HT1080 (cell line): ENCODE measurements at places on chromosomes 1 and 21. TPM values are rescaled to one million over a fixed set of nuclear protein-coding genes. Genes with fewer than 3 reads are reported as not detected.
A peak's percentile ranks its signal among the peaks of the same experiment; 100 is the strongest.

DNA sequence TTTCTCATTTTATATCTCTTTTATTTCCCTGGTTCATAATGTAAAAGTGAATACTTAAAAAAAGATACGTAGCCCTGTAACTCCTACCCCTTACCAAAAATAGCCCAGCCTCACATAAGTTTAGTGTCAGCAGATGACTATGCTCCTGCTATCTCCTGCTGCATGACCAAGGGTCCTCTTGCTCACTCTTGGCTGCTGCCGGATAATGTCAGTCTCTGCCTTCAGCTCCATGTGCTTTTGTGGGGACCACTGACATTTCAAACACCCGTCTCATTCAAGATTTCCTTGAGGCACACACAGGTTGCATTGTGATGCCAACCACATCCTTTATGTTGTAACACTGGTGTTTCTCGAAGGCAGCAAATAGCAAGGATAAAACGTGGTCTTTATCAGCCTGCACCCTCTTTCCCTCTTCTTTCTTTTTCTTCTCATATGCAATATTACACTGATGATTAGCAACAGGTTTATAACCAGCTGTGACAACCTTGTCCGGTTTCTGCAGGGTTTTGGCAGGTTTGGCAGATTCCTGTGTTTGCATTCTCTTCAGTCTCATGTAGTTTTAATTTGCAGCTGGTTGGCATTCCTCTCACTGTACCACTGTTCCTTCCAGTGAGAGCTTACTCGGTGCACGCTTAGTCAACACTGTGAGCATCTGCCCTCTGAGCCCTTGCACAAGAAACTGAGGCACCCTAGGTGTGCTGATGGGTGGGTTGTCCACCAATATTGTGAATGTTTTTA lies 62.2 kb downstream of the ZNF684 start:
- peak; percentile 41 for DNase-seq

GRCh38 chr1:67893126-67893495 lies 59.8 kb upstream of the GNG12 start:
- no peak for DNase-seq

- peak; percentile 54 for DNase-seq
Observed at GRCh38 chr1:94017155-94017829, 103.7 kb downstream of the ABCA4 start.

DNA sequence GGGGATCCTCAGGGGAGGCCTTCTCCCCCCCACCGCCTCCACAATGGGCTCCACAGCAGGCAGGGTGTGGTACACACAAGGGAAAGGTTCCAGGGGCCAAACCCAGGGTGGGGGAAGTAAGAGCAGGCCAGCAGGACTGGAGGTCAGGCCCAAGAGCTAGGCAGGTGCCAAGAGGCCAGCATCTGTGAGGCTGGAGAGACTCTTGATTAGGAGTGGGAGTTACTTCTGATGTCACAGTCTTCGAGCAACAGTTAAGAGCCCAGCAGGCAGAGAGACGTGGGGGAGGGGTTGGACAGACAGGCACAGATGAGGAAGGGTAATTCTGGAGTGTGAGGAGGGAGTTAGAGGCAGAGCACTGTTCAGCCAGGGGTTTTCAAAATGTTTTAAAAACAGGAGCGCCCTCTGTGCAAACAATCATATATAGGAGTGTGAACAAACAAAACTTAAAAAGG lies 55.8 kb downstream of the SLC9A1 start:
- no peak for DNase-seq

- no peak for DNase-seq
Observed at GRCh38 chr1:5913876-5914275, 78.3 kb downstream of the NPHP4 start.

DNA sequence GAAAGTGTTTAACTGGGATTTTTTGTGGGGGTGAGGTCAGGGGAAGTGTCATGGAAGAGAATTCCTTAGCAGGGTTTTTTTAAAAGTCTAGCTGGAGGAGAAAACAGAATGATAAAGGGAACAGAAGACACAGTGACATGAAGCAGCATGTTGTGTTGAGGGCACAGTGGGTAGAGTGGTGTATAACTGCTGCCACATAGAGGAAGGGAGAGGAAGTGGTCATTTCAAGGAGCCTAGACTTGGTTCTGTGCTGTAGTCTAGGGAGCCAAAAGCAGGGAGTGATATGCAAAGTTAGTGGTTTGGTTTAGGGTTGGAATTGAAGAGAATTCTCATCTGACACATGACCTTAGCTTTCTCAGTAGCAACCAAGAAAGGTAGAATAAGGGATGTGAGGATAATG lies 10.2 kb downstream of the EEIG2 start:
- peak; percentile 48 for DNase-seq

DNA sequence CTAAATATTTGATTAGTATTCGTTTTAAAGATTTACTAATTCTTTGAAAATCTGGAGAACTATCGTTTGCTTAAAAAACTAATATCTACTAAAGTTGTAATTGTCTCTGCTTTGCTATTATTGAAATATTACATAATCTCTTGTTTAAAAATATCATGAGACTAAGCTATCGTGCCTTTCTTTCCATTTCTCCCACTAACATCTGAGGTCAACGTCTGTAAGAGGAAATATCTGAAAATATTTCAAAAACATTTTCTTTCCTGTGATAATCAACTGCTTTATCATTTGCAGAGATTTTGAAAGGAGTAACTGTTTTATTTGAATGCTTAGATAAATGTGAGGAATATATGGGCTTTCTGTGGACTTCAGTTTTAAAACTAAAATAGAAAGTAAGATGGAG lies 694.1 kb downstream of the USP25 start:
- no peak for DNase-seq

- DNase-seq: peak; percentile 8
Observed at GRCh38 chr1:60265560-60266535, 192.3 kb upstream of the C1orf87 start.

DNA sequence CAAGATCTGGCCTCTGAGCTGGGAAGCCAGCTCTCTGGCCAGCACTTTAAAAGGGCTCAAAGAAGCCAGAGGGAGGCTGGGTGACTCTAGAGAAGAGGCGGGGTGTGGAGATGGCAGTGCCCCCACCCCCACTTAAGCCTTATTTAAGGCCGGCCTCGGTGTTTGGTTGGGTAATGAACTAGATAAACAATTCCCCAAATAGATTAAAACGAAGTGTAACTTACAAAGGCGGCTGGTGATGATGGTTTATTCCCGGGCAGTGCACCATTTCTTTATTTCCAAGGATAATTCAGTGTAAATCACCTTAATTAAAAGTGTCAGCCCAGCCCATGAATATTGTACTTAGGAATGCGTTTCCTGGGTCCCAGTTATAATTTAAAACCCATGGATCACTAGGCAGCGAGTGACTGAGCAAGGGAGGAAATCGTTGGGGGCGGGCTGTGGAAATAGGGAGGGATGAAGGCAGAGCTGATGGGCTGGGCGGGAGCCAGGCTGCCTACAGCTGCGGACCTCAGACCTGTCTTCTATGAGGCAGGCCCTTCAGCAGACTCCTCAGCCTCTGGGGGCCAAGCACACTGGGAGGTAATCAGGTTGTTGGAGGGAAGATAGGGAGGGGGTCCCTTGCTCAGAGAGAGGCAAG lies 54.9 kb downstream of the TMEM53 start:
- peak; percentile 58 for DNase-seq

DNA sequence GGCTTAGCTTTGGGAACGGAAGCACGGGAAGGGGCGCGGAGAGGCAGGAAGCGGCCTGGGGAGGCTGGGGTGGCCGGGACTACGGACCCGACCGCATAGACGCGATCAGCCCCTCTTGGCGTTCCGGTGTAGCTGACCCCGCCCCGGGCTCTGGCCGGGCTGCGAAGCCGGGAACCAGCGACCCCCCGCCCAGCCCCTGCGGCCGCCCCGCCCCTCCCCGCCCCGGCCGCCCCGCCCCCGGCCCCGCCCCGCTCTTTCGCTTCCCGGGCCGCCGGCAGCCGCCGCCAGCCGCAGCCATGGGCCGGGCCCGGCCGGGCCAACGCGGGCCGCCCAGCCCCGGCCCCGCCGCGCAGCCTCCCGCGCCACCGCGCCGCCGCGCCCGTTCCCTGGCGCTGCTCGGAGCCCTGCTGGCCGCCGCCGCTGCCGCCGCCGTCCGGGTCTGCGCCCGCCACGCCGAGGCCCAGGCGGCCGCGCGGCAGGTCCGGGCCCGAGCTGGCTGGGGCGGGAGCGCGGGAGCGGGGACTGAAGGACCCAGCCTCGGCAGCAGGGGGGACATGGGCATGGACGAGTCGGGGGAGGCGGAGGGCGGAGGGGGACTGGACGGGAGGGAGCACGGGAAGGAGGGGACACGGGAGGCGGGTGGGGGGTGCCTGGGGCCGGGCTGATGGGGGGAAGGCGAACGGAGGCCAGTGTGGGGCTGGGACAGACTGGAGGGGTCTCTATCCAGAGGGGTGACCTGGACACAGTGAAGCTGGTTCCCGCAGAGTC lies at the start of gene SELENON:
Gene SELENON (plus strand): TSS at position 259 of the 768 bp plus-strand sequence. CDS start 38 bp downstream, at position 297.
- peak; percentile 54 for DNase-seq

DNA sequence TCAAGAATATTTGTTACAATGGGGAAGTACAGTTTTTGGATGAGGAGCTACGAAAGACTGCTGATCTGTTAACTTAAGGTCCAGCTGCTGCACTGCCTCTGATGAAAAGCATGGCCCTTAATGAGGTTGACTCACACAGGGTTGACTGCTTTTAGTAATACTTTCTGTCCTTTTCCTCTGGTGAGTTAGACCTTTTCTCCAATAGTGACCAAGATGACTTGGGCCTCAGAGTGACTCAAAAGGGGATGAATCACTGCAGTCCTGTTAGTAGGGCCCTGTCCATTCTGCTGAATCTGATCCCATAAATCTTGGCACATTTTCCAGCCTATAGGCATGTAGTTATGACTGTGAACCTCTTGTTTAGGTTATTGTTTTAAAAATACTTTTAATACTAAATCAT lies 2.7 kb downstream of the DISP1 start:
- DNase-seq: peak; percentile 96

DNA sequence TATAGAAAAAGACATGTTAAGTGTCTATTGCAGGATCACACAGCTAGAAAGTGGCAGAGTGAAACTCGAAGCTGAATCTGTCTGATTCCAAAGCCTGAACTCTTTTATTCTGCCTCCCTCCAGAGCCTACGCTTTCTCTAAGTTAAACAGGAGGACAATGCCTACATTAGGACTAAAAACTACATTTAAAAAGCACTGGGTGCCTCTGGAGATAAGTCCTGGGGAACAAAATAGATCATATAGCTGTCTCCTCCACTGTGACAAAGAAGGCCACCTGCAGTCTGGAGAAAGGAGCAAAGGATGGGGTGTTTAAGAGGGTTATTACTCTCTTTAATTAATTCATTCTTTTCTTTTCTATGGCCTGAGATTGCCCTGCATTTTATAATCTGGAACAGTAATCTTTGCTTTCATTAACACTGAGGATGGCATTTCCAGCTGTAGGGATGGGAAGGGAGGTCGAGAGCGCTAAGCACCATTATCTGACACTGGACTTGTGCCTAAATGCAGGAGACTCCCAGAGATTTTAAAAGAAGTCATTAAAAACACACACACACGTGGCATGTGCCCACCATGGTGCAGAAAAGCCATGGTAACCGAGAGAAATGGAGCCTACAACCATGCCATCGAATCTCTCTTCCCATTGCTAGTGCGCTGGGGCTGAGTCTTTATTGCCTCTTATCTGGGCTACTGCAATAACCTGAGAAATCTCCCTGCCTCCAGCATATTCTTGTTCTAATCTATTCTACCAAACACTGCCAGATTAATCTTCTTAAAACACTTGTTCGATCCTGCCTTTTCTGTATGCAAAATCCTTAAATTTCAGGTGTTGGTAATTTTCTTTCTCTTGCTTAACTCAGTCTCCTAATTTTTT lies 92.2 kb downstream of the PLXNA2 start:
- no peak for DNase-seq

- DNase-seq: no peak
Observed at GRCh38 chr1:24553931-24554330, 2.0 kb upstream of the NCMAP start.

- DNase-seq: peak; percentile 9
Observed at GRCh38 chr1:56774067-56774609, 45.1 kb downstream of the FYB2 start.

- DNase-seq: no peak
Observed at GRCh38 chr21:35478161-35479064, 429.3 kb upstream of the RUNX1 start.

GRCh38 chr1:108097018-108097417 lies 103.1 kb downstream of the SLC25A24 start:
- DNase-seq: peak; percentile 44

DNA sequence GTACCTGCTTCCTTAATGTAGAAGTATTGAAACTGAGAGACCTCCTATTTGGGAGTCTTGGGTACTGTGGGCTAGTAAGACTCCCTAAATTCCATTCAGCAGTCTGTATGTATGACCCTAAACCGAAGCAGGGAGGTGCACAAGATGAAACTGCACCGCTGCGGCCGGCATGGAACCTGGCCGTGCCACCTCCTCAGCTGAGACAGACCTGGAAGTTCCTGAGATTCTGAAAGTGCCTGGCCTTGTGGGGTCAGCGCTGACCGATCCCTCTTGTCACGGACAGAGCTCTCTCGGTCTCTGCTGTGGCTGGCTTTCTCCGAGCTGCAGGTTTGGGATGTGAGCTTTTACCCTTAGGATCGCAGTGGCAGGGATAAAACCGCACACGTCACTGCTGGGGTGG lies 27.0 kb downstream of the PCNT start:
- no peak for DNase-seq

DNA sequence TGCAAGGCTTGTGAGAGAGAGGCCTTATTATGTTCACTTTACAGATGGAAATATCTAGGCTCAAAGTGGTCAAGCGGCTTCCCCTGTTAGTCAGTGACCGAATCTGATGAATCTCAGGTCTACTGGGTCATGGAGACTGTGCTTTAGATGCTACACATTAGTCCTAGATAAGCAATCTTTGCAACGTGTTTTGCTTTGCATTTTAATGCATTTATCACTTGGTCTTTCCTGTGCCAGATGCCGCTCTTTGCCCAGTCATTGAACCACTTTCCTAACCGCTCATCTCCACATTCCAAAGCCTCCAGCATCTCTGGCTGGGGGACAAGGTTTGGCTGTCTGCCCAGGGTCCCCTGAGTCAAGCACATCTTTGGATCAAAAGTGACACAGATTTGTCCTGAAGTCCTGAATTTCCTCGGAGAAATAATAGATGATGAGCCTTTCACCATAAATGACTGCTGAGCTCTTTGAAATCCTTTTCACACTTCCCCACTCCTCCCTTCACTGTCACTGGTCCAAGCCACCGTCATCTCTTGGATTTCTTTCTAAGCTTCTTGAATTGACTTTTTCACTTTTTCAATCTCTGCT lies 96.0 kb upstream of the USP24 start:
- peak; percentile 73 for DNase-seq

- no peak for DNase-seq
Observed at GRCh38 chr1:240666568-240667198, 54.7 kb upstream of the GREM2 start.

GRCh38 chr1:53463961-53464899 lies 5.0 kb downstream of the DMRTB1 start:
- no peak for DNase-seq

Gene EDN2
- total RNA-seq: not detected in 2 replicates

Gene SLC45A1
- not detected in 2 replicates for total RNA-seq

Gene PGBD5
- total RNA-seq: 2.3 and 3.6 TPM in 2 replicates

Gene SPAG17
- total RNA-seq: not detected in 2 replicates

Gene TMEM51
- 14.5 and 19.9 TPM in 2 replicates for total RNA-seq

Gene LPAR3
- 2.2 and 4.1 TPM in 2 replicates for total RNA-seq

Gene TRIM17
- not detected in 2 replicates for total RNA-seq

Gene DDX20
- 23.3 and 32.4 TPM in 2 replicates for total RNA-seq

Gene LMX1A
- not detected in 2 replicates for total RNA-seq

Gene CRNN
- total RNA-seq: not detected in 2 replicates
